NCI-H1436 (cell line): ENCODE measurements at places on chromosomes 4 and X.

DNA sequence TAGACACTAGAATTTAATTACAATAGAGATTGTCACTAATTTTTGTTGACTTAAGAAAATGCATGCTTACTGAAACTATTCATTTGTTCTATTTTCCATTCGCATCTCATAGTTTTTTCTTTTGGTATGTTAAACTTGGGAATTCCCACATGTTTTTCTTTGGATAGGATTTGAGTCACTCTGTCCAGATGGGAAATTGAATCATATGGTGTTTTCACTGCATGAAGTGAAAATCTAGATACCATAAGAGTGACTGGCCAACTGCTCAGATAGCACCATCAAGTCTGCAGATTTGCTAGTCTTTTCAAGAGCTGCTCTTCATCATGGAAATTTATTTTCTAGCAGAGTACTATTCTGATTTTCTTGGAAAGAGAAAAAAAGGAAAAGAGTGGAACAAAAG, 172.6 kb downstream of the FAM47B start:
- DNase-seq: no peak

GRCh38 chrX:14948691-14949090, 75.5 kb downstream of the MOSPD2 start:
- no peak for DNase-seq

GRCh38 chrX:46823481-46823880, 13.4 kb upstream of the RP2 start:
- no peak for DNase-seq

DNA sequence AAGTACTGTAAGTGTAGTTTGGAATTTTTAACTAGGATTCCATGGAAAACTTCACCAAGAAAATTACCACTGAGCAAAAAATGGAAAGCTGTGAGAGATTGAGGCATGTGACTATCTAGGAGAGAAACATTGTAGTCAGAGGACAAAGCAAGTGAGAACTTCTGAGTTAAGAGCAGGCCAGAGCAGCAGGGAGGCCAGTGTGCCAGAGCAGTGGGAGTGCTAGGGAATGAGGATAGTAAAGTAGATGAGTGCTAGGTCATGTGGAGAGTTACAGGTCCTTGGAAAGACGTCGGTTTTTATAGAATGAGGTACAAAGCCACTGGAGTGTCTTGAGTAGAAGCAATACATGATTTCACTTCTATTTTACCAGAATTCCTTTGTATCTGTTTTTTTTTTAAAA, 52.7 kb upstream of the FAT4 start:
- no peak for DNase-seq

DNA sequence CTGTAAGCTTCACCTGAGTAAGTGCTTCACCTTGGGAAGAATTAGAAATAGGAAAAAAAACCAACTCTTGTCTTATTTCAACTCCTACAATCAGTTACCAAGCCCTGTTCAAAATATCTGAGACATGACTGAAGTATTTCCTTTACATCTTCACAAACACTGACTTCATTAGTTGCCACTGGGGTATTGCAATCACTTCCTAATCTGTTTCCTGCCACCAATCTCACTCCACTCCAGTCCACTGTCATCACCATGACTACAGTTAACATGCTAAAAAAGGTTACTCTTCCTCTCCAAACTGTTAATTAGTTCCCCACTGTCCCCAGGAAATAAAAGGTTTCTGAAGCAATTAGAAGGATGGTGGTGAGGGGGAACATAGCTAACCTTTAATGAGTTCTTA, 3.3 kb upstream of the SUPT20HL1 start:
- DNase-seq: no peak

- no peak for DNase-seq
Observed at GRCh38 chr4:53043891-53044650, 182.0 kb downstream of the RASL11B start.

- DNase-seq: no peak
Observed at GRCh38 chr4:77715414-77716290, 103.5 kb downstream of the CNOT6L start.

DNA sequence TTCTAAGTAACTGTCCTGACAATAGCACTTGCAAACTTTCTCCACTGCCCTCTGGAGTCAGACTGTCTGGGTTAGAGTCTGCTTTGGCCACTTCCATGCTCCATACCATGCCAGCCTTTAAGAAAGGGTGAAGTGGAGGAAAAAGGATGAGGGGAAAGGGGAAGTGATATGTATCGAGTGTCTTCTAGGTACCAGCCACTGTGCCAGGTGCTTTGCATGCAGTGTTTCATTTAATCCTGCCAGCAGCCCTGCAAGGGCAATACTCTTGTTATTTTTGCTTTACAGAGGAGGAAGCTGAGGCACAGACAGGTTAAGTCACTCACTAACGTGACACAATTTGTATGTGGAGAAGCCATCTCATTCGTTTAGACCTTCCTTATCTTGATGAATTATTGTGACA, 55.6 kb downstream of the RTL9 start:
- DNase-seq: no peak

- no peak for DNase-seq
Observed at GRCh38 chr4:106738121-106738520, 298.0 kb downstream of the DKK2 start.

GRCh38 chr4:142405695-142406498, 440.2 kb downstream of the INPP4B start:
- DNase-seq: no peak

DNA sequence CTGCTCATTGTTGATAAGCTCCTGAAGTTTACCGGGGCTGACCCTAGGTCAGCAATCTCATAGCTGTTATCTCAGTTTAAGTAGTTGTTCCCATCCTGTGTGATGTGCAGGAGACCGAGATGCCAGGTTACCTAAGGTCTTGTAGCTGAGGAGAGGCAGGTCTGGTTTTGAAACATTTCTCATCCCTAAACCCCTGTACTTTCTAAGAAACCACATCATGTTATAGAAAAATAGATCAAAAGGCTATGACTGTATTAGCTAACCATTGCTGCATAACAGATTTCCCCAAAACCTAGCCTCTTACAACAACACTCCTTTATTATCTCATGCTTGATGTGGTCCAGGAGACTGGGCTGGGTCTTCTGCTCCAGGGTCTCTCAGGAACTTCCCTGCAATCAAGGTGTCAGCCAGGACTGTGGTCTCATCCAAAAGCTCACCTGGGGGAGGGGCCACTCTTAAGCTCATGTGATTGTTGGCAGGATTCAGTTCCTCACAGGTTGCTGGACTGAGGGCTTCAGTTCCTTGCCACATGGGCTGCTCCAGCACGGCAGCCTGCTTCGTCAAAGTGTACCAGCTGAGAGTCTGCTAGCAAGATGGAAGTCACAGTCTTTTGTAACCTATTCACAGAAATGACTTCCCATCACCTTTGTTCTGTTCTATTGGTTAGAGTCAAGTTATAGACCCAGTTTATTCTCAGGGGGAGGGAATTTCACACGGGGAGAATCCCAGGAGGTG, 60.9 kb upstream of the CLCN4 start:
- no peak for DNase-seq

DNA sequence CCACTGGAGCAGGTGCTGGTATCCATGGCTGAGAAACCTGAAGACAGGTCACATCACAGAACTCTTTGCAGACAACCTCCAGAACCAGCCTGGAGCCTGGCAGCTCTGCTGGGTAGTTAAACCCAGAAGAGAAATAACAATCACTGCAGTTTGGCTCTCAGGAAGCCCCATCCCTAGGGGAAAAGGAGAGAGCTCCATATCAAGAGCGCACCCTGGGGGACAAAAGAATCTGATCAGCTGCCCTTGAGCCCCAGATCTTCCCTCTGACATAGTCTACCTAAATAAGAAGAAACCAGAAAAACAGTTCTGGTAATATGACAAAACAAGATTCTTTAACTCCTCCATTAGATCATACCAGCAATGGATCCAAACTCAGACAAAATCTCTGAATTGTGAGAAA, 823.2 kb upstream of the FRG1 start:
- peak; percentile 4 for DNase-seq

- peak; percentile 19 for DNase-seq
Observed at GRCh38 chr4:80215449-80216052, 18.2 kb downstream of the PRDM8 start.

- DNase-seq: peak; percentile 48
Observed at GRCh38 chr4:153466081-153466948, at the start of gene TMEM131L. TMEM131L (plus strand) TSS chr4:153466360; CDS start chr4:153466398, 38 bp downstream.

- DNase-seq: no peak
Observed at GRCh38 chr4:16270454-16271328, 44.4 kb upstream of the TAPT1 start.
